NCI-H226 (cell line): ENCODE measurements at places on chromosomes 5 and 9.

GRCh38 chr5:133327946-133328401 lies 276.2 kb downstream of the HSPA4 start:
- DNase-seq, result no peak

- DNase-seq, result peak; percentile 93
These were observed at the start of gene ZBTB5 for GRCh38 chr9:37465249-37466036. Gene ZBTB5 (minus strand): TSS chr9:37465450. CDS start chr9:37442551, 22,899 bp downstream.

DNA sequence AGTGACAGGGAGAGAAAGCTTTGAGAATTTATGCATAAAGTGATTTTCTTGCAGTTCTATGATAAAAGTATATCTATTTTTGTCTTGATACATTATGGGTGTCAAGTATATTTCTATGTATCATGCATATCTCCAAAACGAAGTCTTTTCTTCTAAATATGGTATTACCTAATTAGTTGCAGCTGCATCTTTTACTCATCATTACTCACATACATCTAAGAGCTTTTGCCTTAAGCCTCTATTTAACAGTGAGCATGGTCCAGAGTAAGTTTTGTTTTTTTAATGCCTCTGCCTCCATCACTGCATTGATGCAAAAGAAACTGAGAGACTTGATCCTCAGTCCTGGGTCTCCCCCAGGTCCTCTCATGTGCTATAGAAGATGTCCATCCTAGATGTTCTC lies 40.0 kb upstream of the SMC5 start:
- DNase-seq, result no peak

GRCh38 chr9:21935631-21936030 lies 58.6 kb downstream of the CDKN2A start:
- DNase-seq, result no peak

- no peak for DNase-seq
These were observed 23.7 kb upstream of the CTNNAL1 start for GRCh38 chr9:109036744-109037680.

GRCh38 chr5:74587300-74587699 lies 53.2 kb downstream of the ENC1 start:
- no peak for DNase-seq

DNA sequence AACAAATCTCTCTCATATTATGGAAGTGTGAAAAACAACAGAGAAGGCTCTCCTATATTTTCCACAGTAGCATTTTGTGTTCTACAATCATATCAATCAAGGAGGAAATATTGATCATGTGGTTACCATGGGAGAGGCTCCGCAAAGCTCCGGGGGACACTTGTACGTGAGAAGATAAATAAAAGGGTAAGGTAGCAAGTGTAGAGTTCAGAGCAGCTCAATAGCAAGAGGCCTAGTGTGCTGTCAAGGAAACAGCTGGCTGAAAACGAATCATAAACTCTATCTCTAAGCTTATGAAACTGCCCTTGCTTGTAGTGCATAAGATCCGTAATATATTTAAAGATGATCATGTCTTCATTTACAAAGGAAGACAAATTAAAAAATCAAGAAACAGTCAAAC lies 57.5 kb downstream of the CDH18 start:
- DNase-seq, result no peak

GRCh38 chr5:42924226-42924625 lies 112.5 kb upstream of the SELENOP start:
- no peak for DNase-seq

DNA sequence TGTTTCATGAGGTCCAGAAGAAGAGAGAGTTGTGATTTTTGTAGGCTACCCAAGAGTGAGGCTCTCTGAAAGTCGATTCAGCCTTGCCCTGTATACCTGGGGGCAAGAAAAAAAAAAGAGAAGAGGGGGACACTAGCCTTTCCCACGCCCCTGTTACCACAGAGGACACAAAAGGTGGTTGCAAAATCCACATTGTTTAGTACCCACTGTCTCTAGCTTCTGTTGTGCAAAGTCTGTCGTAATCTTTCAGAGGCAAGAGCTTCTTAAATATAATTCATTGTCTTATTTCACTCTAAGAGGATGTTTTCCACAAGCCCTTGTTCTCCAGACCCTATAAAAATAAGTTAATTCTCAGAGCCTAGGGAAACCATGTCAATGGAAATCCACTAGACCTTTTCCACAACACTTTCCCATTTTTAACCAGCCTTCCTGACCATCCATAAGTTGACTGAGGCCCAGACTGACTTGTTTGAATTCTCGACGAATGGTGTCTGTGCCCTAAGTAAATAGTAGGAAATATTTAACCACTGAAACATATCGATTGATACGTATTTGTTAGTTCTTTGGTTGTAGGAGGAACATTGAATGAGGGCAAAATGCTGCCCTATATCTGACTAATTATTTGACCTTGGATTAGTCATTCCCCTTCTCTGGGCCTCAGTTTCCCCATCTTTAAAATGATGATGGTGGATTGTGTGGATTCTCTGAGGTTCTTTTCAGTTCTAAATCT lies 182.7 kb downstream of the PAPPA start:
- no peak for DNase-seq

DNA sequence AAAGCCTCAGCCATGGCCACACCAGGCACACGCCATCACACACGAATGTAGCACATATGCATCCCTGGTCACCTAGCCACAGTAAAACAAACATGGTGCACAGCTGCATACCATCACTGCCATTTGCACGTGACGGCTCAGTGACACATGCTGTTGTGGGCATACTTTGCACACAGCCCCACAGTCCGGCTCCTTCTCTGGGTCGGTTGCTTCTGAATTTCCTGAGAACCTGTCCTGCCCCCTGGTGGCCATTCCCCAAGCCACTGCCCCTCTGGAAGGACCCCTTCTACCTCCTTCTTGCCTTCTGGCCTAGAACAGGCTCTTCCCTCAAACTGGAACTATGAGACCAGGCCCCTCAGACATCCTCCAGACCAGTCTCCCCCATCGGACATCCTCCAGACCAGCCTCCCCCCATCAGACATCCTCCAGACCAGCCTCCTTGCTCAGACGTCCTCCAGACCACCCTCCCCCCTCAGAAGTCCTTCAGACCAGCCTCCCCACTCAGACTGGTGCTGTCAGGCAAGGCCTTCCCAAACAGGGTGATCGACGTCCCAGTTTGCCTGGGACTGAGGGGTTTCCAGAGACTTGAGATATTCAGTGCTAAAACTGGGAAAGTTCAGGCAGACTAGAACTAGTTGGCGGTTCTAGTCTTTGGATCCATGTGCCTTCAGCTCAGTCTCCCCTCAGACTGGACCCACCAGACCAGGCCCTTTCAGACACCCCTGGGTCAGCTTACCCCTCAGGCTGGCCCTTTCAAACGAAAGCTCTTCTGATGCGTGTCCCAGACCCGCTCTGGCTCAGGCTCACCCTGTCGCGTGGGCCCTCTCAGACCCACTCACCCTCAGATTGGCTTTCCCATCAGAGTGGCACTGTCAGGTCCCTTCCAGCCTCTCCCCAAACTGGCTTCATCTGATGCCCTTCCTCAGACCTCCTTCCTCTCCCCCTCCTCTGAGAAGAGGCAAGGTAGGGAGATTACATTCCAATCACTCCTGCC lies 24.3 kb upstream of the ENHO start:
- DNase-seq, result peak; percentile 9

DNA sequence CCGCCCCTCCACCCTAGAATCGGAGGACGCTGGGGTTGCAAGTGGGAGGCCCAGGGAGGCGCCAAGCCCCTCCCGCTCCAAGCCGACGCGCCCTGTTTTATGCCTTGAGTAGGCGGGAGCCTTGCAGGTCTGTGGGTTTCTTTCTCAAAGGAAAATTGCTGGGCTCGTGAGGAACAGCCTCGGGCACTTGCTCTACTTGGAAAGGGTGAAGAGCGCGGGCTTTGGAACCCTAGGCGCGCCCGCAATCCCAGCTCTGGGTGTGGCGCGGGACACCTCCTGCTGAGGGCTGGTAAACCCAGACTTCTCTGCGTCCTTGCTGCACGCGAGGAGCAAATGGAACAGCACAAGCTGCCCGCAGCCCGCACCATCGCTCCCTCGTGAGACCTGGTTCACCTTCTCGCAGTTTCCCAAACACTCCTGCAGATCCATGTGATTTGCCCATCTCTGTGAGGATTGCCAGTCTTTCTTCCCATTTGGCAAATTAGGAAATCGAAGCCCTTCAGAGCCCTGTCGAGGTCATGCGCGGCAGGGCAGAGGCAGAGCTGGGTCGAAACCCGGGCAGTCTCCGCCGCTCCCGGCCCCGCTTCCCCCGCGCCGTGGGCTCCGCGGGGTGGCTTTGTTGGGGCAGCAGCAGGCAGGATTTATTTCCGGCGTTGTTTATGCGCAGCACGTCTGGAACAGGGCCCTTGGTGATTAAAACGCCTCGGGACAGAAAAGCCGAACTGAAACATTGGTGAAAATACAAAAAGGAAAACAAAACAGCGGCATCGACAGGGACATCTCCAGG lies 98.4 kb upstream of the CPLX2 start:
- DNase-seq, result no peak

DNA sequence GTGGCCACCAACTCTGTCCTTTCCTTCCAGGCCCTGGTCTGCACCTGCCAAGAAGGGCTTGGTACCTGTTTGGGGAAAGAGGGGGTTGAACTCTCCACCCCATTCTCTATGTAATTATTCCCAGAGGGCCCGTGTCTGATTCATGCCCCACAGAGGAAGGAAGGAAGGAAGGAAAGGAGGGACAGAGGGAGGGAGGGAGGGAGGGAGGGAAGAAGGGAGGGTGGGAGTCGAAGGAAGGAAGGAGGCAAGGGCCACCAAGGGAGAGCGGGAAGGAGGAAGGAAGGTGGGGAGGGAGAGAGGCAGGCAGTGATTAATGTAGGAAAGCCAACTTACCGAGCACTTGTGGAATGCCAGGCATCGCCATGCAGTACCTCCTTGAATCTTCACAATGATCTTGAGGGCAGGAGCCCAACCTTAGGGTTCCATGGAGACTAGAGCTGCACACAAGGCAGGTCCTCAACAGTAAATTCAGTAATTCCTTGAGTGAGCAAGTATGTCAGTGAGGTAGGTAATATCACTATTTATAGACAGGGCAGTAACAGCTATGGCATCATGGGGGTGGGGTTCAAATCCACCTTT lies 75.8 kb downstream of the FGF18 start:
- peak; percentile 86 for DNase-seq

DNA sequence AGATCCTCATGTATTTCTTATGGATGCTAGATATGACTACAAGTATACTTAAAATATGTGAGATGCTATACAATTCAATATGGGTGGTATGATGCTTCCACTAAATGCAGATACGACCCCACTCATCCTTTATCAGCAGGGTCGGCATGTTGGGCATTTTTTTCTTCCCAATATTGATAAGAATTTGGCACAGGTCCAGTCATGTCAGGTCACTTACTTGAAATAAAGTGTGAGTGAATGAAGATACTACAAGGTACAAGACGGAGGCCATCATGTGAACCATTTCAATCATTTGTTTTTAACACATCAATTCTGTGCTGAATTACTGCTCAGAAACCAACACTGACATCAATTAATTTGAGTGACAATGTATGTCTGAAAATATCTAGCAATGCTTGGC lies 146.9 kb upstream of the GNA14 start:
- DNase-seq, result no peak

GRCh38 chr9:135554718-135555117 lies 6.8 kb upstream of the PAEP start:
- no peak for DNase-seq

DNA sequence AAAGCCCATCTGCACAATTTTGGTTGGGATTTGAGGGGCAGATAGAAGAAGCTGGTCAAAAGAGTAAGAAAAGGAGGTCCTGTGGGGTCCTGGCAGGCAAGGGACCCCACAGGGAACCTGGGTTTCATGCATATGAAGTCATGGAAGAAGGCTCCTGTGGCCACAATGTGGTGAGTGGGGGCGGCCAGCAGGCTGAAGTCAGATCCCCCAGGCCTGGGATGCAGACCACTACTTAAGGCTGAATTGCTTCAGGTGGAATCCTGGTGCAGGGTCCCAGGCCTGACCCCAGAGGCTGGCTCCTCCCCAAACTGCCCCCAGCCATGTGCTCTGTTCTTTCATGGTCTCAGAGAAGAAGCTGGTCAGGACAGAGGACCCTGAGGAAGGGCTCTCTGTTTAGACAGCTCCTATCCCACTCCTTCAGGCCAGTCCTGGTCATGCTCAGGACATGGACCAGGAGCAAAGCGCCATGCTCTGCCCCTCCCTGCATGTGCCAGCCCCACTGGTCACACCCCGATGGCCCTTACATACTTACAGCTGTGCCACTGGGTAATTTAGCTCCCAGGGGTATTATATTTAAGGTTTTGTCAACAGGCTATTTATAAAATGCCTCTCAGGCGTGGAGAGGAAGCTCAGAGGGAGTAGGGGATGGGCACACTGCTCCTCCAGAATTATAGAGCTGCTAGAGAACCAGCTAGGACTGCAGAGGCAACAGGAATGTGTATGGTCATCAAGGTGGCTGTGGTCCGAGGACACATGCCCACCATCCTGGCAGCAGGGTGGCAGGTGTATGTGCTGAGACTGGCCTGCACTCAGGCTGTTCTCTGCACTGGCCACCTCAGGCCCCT lies 33.4 kb downstream of the C5orf15 start:
- no peak for DNase-seq

DNA sequence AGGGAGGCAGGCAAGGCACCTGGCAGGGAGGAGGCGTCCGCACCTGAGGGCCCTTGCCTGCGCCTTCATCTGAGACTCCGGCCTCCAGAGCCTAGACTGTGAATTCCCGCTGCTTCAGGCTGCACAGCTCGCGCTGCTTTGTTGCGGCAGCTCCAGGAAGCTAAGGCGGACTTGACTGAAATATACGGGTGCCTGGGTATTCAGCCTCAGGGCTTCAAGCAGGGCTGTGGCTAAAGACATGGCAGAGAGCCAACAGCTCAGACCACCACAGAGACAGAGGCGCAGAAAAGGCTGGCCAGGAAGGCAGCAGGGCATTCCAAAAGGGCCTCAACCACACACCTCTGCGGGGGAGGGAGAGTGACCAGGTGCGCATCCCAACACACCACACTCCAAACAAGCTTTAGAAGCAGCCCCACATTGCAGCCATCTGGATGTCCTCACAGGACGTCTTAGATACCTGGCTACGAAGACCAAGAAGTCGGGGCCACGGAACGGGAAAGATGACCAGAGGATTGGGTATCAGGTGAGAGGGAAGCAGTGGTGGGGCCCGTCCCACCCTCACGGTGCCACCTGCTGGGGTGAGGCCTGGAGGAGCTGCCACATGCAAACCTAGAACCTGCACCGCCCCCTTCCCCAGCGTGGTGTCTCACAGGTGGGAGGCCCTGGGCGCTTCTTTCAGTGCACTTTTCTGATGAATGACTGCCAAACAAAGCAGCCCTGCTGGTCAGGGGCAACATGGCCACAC lies 1.7 kb upstream of the DPH7 start:
- DNase-seq, result no peak

DNA sequence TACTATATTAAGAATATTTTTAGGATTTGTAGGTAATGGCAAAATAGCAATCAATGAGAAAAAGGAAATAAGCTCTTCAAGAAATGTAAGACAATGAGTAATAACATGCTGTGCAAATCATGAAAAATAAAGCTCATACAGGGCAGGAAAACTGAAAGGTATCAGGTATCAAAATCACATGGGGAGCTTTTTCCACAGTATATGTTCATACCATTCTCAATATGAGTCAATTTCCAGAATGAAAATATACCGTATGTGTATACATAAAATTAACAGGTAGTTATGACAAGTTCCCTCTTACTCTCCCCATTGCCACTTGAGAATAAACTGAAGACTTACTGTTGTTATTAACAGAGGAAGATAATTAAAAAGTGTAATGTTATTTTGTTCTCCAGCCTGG lies 35.9 kb downstream of the EFCAB9 start:
- DNase-seq, result no peak

GRCh38 chr9:109588415-109588814 lies 90.3 kb upstream of the PTPN3 start:
- no peak for DNase-seq
